ENCODE measurements at places on chromosomes 13 and 19.

- no peak for DNase-seq
These were observed 26.3 kb downstream of the ARID3A start for GRCh38 chr19:952049-952679.

GRCh38 chr19:47309038-47309437, 623 bp upstream of the C5AR1 start:
- DNase-seq = no peak

- no peak for DNase-seq
These were observed 245.1 kb downstream of the MAB21L1 start for GRCh38 chr13:35231426-35231825.

DNA sequence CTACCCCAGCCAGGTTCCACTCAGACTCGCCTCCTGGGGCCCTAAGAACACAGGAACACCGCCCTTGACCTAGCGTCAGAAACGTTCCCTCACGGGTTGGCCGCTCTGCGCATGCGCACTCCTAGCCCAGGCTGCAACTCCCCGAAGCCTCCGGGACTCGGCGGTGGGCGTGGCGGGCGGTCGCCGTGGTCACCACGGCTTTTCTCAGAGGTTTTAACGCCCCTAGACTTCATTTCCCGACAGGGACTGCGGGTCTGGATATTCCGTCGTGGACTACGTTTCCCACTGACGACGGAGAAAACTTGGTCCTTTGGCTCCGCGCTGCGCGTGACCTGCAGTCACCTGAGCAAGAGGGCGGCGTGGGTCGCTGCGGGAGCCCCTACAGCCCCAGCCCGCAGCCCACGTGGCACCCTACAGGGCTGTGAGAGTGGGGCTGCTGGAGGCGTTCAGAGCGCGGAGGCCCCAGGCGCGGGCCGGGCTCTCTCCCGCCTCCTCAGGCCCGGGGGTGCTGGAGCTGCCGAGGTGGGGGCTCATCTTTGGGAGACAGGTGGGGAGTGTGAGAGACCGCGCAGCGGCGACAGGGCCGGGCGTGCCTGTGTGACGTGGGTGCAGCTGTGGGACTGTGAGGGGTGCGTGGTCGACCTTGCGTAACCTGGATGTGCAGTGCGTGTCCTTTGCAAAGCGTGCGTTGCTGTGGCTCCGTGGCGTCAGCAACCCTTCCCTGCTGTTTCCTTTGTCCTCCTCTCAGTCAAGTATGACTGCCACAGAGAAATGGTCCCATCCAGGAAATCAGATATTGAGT, 38.0 kb upstream of the ZNF573 start:
- peak; percentile 15 for DNase-seq

DNA sequence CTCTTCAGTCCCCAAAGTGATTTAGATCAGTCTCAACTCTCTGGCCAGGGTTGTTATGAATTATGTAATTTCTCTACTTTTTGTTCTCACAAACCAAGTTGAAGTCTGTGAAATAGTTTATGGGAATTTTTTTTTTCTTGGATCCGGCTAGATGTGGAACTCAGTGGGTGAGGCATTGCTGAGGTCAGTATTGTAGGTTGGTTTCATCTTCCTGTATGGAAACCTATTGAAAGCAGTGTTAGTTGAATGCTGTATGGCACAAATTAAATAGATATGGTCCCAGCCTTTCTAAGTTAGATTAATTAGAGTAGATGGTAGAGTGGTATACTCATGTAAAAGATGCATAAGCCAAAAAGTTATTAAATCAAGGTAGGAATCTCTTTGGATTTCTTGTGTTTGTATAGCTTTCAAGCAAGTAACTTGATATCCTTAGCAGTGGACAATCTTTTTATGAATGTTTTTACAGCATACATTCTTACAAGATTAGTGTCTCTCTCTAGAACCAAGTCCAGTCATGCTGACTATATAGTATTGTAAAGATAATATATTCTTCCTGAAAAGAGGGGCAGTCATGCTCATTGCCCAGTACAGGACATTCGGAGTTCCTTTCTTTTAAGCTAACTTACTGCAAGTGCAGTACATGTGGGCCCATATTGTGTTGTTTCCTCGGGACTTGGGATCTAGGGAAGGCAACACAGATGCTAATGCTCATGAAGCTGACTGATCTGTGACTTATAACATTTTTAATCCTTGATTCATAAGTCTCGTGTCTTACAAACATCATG, 2541.1 kb downstream of the PCDH9 start:
- DNase-seq = no peak

GRCh38 chr19:14116918-14117578, 514 bp downstream of the PRKACA start:
- DNase-seq = no peak

- peak; percentile 51 for DNase-seq
These were observed 1.7 kb upstream of the ADM5 start for GRCh38 chr19:49687566-49688316.

DNA sequence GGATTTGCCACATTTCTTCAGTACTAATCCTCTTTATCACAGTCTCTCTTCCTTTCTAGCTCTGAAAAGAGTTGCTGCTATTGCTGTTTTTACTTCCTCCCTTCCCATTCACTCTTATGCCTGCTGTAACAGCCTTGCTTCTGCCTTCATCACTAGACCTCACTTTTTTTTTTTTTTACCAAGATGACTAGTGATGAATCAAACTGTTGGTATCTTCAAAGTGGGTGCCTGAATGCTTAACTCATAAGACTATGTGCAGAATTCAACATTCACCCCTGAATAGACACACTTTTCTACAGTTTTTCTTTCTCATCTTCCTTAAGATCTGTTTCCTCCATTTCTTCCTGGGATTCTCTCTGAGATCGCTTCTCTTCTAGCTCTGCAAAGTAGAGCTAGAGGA, 217.2 kb upstream of the HTR2A start:
- DNase-seq = no peak

- DNase-seq = no peak
These were observed 82.2 kb downstream of the EDNRB start for GRCh38 chr13:77836423-77836822.

DNA sequence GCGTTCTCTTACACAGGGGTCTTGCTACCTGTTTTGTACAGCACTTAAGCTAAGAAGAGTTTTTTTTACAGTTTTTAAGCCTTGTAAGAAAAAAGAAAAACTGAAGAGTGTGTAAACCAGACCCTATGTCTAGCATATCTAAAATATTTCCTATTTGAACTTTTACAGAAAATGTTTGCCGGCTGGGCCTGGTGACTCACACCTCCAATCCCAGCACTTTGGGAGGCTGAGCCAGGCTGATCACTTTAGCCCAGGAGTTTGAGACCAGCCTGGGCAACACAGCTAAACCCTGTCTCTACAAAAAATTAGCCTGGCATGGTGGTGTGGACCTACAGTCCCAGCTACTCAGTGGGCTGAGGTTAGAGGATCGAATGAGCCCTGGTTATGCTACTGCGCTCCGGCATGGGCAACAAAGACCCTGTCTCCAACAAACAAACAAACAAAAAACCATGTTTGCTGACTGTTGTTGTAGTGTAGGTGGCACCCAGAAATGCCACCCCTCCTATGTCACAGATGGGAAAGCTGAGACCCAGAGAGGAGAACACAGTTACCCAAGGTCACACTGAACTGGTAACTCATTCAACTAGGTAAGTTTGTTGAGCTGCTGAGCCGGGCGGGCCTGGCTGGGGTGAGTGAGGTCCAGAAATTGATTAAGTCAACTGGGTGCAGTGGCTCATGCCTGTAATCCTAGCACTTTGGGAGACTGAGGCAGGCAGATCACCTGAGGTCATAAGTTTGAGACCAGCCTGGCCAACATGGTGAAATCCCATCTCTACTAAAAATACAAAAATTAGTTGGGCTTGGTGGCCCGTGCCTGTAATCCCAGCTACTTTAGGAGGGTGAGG, 1.9 kb upstream of the VASP start:
- DNase-seq = no peak

DNA sequence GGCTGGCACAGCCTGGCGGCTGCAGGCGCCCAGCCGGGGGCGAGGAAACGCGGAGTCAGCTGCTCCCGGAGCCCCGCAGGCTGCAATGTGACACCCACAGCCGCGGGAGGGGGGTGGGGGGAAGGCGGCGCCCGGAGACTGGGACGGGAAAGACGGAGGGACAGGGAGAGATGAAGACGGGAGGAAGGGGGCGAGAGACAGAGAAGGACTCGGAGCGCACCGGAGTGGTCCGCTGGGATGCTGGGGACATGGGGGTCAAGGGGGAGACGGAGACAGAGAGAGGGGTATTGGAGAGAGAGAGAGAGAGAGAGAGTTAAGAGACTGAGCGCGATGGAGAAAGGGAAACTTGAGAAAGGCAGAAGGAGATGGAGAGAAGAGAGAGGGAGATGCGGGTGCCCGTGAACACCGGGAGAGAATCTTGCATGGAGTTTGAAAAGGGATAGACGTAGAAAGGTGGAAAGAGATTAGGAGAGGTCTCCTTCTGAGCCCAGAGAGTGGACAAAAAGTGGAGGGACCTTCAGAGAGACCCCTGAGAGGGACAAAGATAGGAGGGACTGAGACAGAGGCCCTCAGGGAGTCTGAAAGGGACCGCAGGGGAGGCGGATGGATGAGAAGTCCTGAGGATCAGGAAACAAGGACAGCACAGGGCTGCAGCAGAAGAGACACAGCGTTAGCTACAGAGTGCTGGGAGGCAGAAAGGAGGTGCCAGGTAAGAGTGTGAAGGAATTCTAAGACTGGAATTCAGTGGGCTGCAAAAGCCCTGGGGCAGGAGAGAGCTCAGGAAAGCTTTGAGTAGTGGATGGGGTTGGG, 1.0 kb downstream of the SCN1B start:
- DNase-seq = no peak

- peak; percentile 48 for DNase-seq
These were observed 1.2 kb downstream of the SAMD1 start for GRCh38 chr19:14089412-14089661.

GRCh38 chr13:113508521-113509254, 18.2 kb upstream of the DCUN1D2 start:
- DNase-seq = no peak

- DNase-seq = no peak
These were observed 10.3 kb downstream of the MBD3L2B start for GRCh38 chr19:7010722-7011593.

DNA sequence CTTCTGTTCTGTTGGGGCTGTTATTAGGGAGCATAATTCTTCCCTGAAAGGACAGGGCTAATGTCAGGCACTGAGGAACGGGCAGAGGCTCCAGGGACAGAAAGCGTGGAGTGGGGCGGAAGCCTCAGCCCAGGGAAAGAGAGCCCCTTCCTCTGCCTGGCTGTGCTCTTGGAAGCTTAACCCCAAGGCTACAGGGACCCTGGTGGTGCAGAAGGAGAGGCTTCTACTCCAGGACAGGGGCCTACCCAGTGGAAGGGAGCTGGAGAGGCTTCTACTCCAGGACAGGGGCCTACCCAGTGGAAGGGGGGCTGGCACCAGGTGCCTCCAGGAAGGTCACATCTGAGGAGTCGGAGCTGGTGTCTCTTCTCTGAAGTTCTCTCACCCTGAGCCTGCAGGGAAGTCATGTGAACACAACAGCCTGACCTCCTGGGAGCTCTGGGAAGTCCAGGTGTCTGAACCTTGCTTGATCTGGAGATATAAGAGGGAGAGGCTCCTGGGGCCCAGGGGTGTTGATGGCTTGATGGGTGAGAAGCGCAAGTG, 159.5 kb upstream of the SOX1 start:
- no peak for DNase-seq

DNA sequence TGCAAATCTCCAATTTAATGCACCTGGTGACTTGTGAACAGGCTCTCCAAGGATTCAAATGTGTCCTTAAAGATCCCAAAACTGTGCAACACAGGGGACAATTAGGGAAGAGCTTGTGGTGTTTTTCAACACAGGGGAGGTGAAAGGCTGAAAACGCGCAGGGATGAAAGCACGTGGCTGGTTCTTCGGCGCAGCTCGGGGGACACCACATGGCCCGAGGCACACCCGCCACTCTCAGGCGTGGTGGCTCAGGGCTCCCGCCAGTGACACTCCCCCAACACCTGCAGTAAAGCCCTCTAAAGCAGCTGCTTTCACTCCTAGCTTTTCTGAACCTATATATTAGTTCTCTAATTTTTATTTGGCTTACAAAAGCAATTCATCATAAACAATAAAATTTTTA, 91.9 kb downstream of the SPACA7 start:
- DNase-seq = no peak

- DNase-seq = peak; percentile 40
These were observed 12.8 kb downstream of the POLR2E start for GRCh38 chr19:1082165-1082927.

GRCh38 chr19:48381178-48381950, 10.0 kb downstream of the KDELR1 start:
- no peak for DNase-seq

DNA sequence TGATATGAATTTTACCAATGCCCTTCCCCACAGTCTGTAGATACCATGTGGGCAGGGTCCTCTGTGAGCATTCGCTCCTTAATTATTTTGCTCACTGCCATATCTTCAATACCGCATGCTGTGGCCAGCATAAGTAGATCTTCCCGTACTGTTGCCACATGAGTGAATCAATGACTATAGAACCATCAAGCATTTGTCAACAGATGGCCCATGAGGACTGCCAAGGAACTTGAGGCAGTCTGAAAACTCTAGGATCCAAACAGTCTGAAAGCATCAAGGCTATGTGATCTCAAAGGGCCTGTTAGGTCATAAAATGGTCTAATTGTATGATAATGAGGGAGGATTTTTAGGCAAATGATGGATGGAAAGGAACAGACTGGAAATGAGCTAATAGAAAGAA, 27.4 kb upstream of the GPR12 start:
- no peak for DNase-seq

DNA sequence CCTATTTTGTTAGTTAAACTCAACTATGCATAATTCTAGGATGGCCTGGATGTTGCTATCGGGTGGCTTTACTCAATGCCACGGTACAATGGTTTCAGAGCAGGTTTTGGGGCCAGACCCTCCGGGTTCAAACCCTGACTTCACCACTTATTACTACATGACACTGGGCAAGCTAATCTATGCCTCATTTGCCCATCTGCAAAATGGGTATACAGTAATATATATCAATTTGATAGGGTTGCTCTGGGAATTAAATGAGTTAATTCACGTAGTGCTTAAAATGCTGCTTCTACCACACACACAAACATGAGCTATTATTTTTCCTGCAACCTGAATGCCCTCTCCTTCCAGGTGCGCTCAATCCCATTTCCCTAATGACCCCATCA, 839 bp downstream of the ESD start:
- no peak for DNase-seq

- DNase-seq = no peak
These were observed 196.6 kb downstream of the NALCN start for GRCh38 chr13:101219609-101220265.

GRCh38 chr19:10854350-10855089, 6.3 kb downstream of the C19orf38 start:
- no peak for DNase-seq

Data from endothelial cell of umbilical vein (primary cell).